Esophagus muscularis mucosa (tissue), 4 donors: ENCODE measurements at places on chromosomes 2 and 18. TPM values are rescaled to one million over a fixed set of nuclear protein-coding genes. Genes with fewer than 3 reads are reported as not detected.

DNA sequence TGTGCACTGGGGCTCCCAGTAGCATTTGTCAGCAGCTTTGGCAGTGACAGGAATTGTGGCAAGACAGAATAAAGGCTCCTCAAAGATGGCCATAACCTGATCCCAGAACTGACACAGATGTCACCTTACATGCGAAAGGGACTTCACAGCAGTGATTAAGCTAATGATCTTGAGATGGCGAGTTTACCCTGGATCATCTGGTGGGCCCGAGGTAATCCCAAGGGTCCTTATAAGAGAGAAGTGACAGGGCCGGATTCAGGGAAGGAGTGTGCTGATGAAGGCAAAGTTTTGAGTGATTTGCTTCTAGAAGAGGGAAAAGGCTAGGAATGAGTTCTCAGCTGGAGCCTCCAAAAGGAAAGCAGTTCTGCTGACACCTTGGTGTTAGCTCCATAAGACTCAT, 333.9 kb downstream of the LPIN1 start:
- DNase-seq, result no peak
- no peaks in the 10 kb centered on the region for H3K4me1 ChIP-seq
- H3K4me3 ChIP-seq, result no peak overlapping the region
- H3K36me3 ChIP-seq, result no peaks in the 10 kb centered on the region
- no peak overlapping the region for H3K27ac ChIP-seq
- H3K27me3 ChIP-seq, result no peaks in the 10 kb centered on the region

Gene SLC9A4
- total RNA-seq, result not detected

Gene ASXL3
- total RNA-seq, result 1.2 TPM

DNA sequence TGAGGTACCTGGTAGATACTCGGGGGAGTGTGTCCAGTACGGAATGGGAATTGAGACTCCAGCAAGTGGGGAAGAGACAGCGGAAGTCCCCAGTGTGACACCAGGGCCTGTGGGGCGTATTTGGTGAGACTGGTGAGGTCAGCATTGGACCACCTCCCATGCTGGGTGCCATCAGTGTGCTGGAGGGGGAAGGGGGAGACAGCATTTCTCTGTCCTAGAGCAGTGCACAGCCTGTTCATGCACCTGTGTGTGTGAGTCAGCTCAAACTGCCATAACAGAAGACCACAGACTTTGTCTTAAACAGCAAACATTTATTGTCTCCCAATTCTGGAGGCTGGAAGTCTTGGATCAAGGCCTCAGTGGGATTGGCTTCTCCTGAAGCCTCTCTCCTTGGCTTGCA, 301.8 kb downstream of the GBX2 start:
- no peaks in the 10 kb centered on the region for H3K36me3 ChIP-seq
- DNase-seq, result no peak
- no peaks in the 10 kb centered on the region for H3K27me3 ChIP-seq
- H3K4me1 ChIP-seq, result no peaks in the 10 kb centered on the region
- H3K27ac ChIP-seq, result no peak overlapping the region

- peaks cover 6% of the 10 kb centered on the region for H3K4me1 ChIP-seq
- H3K27me3 ChIP-seq, result no peaks in the 10 kb centered on the region
- DNase-seq, result no peak
- no peak overlapping the region for H3K27ac ChIP-seq
- H3K36me3 ChIP-seq, result no peaks in the 10 kb centered on the region
Observed at GRCh38 chr2:112940859-112941625, 30.1 kb downstream of the IL37 start.

GRCh38 chr2:204251998-204252376, 293.3 kb upstream of the PARD3B start:
- H3K27ac ChIP-seq, result no peak overlapping the region
- DNase-seq, result no peak
- no peaks in the 10 kb centered on the region for H3K36me3 ChIP-seq
- peaks cover 4% of the 10 kb centered on the region for H3K4me1 ChIP-seq
